Activated CD8-positive, alpha-beta memory T cell treated with anti-CD3 and anti-CD28 coated beads for 1 hour (primary cell): ENCODE measurements at places on chromosomes 7 and 10.

GRCh38 chr10:9301148-9301547 lies 1246.7 kb downstream of the GATA3 start:
- DNase-seq, result no peak

- DNase-seq, result no peak
Observed at GRCh38 chr10:67156239-67156638, 230.4 kb downstream of the LRRTM3 start.

DNA sequence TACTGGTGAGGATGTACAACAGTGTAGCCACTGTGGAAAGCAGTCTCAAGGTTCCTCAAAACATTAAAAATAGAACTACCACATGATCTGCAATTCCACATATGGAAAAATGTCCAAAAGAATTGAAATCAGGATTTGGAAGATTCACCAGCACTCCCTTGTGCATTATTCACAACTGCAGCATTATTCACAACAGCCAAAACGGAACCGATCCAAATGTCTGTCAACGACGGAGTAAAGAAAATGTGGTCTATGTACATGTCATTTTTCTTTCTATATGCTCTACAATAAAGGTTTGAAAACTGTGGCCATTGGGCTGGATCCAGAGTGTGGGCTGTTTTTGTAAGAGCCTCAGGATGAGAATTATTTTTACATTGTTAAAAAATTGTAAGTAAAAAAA lies 1206.1 kb upstream of the CELF2 start:
- no peak for DNase-seq

- no peak for DNase-seq
Observed at GRCh38 chr10:35464825-35465456, 128.6 kb downstream of the CCNY start.

GRCh38 chr10:109386101-109386500 lies 537.2 kb downstream of the XPNPEP1 start:
- no peak for DNase-seq
